ENCODE measurements at places on chromosomes 11 and 22.
A peak's percentile ranks its signal among the peaks of the same experiment; 100 is the strongest.

DNA sequence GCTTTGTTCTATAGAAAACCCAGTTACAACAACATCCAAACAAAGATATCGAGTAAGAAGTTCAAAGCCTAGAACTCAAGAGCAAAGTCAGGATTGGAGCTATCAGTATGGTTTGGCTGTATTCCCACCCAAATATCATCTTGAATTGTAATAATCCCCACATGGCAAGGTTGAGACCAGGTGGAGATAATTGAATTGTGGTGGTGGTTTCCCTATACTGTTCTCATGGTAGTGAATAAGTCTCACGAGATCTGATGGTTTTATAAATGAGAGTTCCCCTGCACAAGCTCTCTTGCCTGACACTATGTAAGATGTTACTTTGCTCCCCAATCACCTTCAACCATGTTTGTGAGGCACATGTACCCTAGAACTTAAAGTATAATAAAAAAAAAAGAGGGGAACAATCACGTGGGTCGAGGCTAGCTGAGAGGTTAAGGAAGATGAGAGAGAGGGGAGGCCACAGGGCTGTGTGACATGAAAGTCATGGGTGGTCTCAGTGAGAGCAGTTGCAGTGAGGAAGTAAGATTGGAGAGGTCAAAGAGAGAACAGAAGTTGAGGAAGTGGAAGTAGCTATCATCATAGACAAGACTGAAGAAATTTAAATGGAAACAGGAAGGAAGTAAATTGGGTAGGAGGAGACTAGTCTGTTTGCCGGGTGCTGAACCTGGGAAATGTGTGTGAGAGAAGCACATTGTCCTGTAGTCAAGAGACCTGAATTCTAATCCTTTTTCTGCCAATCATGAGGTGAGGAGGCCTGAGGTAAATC is 80.1 kb upstream of the CD44 start:
- no peak for DNase-seq

- no peak for DNase-seq
Measured at GRCh38 chr22:27768027-27768653, 33.4 kb downstream of the MN1 start.

DNA sequence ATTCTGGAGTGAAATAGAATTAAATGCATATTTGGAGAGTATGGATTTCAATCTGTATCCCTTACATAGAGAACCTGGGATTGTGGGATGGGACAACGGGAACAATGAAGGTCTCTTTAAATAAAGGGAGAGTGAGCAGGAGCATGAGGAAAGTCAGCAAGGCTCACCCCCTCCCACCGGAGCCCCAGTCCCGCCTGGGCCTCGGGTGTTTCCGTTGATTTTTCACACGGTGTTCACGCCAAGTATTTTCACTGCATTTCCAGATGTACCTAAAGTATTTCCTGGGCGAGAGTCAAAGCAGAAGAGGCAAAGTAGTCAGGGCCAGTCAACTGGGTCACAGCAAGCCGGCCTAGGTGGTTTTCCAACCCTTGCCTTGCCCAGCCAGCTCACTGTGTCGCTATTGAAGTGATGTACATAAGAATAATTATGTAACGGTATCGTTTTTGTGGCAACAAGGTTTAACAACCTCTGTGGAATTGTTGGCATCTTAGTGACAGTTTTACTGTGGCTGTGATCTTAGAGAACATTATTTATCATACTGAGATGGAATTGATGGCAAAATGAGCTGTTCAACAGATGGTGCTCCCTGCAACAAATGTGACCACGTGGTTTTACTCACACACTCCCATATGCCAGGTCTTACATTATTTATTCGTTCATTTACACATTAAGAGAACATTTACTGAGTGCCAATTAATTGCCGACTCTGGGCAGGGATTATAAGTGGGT is 177.3 kb downstream of the ADAMTS15 start:
- DNase-seq = peak; percentile 19

DNA sequence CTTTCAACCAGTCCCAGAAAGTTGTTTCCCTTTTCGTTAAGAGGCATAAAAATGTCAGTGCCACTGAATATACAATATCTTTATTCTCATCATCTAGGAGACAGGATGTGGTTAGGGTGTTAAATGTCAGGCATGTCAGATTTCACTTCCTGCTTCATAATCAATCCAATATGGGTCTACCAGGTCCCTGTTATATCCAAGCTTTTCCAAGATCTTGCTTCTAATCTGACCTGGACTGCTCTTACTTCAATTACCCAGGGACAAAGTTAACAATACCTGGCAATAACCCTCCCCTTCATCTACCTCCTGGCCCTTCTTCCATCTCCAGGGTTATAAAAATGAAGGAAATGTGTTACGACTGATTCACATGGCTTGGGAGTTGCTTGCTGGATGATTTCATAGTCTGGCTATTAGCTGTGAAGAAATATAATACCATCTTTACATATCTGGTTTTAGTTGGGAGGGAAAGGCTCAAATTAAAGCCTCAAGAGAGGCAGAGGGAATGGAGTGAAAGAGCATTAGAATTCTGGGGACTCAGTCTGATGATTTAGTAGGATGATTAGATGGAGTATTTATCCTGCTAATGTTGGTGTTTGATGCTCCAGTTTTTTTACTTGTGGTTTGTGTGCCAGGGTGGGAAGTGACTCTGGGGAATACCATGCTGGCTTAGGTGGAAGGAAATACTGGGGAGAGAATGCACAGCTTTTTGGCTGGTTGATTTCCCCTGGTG is 534.3 kb downstream of the ETS1 start:
- no peak for DNase-seq

- no peak for DNase-seq
Measured at GRCh38 chr11:65586676-65587075, 8.9 kb downstream of the KCNK7 start.

- DNase-seq = no peak
Measured at GRCh38 chr11:2687223-2687530, 12.6 kb downstream of the KCNQ1OT1 start.

- DNase-seq = peak; percentile 67
Measured at GRCh38 chr11:119432484-119433357, 9.7 kb upstream of the THY1 start.

DNA sequence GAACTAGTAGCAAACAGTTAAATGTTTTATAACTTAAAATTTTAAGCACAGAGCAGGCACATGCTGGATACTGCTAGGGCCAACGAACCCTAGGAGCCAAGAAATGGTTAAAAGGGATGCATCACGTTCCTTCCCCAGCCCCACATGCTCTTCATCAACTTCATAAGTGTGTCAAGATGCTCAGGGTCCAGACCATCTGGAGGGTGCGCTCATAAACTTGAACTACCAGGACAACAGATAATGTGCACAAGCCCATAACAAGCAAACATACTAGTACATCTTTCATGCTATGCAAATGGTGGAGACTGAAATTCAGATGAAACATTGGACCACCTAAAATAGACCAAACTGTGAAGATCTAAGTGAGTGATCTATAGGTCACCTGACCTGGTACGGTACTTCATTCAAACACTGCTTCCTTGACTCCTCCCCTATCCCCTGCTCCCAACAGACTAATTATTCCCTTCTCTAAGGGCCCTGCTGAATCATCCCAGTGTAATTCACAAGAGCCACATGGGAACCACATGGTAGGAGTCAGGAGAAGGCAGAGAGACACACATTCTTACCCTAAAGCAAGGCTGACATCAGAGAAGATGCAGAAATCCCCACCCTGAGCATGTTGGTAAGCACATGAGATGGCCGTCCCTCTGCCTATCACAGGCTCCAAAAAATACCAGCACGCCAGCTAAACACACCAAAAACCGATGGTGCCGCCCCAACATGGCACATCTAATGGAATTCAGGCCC is 83.9 kb downstream of the ETS1 start:
- no peak for DNase-seq

DNA sequence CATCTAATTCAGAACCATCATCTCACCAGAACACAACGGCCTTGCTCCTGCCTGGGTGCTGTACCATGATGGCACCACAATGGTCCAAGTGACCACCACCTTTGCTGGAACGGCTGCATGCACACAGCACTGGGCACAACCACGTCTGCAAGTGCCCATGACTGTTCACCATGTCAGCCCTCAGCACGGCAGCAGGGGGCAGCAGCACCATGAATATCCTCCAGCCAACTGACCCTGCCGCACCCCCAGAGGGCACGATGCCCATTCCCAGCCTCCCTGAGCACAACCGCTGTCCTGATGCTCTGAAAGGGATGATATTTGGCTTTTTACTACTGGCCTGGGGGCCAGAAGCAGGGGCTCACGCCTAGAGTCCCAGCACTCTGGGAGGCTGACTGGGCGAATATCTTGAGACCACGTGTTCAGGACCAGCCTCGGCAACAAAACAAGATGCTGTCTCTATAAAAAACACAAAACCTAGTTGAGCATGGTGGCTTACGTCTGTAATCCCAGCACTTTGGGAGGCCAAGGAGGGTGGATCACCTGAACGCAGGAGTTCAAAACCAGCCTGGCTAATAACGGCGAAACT is 25.7 kb downstream of the DRD4 start:
- DNase-seq = no peak

DNA sequence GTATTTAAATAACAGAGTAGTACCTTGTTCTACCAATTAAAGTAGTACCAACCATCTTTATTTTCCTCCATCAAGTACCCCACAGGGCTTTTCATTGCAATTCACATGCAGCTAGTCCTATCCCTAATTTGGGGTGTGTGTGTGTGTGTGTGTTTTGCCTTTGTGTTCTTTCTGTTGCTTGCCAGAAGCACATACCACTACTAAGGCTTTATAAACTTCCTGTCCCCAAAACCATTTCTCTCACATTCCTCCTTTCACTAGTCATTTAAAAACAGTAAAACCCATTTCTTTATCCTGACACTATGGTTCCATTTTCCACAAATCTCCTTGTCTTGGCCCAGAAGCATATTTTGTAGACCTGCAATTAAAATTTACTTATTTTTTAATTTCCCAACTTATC is 54.6 kb downstream of the SLC36A4 start:
- DNase-seq = no peak

- DNase-seq = no peak
Measured at GRCh38 chr11:86062719-86063118, 6.2 kb downstream of the PICALM start.

DNA sequence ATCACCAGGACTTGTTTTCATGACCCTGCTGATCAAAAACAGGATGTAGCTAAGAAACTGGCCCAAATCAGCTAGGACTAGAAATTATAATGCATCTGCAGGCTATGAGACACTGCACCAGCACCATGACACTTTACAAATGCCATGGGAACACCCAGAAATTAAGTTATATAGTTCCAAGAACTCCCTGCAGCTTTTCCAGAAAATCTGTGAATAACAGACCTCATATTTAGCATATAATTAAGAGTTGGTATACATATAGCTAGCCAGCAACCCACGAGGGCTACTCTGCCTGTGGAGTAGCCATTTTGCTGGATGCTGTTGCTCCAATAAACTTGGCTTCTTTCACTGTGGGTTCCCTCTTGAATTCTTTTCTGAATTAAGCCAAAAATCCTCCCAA is 101.0 kb downstream of the PGR start:
- DNase-seq = no peak

Measured in NCI-H446 treated with DMSO at 0.1 percent for 48 hours (cell line).